ENCODE measurements at places on chromosomes 5 and 9.

DNA sequence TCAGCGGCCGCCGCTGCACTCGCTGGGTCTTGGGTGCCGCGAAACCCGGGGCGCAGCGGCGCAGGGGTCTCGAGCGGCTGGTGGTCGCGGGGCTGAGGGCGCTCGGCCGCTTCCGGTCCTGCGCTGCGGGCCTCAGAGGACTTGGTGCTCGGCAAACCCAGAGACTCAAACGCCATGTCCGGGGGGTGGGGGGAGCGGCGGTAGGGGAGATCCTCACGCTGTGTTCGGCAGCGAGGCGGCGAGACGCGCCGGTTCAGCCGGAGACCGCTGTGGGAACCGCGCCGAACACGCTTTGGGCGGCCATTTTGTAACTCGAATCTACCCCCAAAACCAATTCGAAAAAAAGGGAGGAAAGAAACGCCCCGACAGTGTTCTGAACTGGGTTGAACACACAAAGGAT is 317.5 kb upstream of the CDH18 start:
- no peak for DNase-seq

DNA sequence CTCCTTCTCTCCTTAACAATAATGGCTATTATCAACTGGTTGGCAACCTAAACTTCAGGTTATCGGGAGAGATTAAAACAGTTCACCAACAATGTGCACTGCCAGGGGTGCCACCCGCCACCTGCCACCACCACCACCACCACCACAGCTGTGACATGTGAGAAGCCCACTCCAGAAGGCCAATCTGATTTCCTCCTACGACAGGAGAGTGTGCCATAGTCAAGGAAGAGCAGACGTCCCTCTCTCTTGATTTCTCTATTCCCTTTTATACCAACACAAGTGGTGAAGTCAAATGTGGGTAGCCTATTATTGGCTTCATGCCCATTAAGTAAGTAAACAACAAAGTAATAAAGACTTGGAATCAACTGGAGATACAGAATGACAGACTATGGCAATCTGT is 22.4 kb downstream of the GNAQ start:
- no peak for DNase-seq

DNA sequence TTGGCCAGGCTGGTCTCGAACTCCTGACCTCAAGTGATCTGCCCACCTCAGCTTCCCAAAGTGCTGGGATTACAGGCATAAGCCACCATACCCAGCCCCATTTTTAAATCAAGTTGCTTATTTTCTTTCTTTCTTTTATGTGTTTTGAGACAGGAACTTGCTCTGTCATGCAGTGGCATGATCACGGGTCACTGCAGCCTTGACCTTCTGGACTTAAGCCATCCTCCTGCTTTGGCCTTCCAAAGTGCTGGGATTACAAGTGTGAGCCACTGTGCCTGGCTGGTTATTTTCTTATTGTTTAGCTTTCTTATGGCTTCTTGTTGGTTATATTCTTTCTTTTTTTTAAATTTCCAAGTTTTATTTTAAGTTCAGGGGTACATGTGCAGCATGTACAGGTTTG is 79.7 kb upstream of the C5orf63 start:
- DNase-seq, result no peak

DNA sequence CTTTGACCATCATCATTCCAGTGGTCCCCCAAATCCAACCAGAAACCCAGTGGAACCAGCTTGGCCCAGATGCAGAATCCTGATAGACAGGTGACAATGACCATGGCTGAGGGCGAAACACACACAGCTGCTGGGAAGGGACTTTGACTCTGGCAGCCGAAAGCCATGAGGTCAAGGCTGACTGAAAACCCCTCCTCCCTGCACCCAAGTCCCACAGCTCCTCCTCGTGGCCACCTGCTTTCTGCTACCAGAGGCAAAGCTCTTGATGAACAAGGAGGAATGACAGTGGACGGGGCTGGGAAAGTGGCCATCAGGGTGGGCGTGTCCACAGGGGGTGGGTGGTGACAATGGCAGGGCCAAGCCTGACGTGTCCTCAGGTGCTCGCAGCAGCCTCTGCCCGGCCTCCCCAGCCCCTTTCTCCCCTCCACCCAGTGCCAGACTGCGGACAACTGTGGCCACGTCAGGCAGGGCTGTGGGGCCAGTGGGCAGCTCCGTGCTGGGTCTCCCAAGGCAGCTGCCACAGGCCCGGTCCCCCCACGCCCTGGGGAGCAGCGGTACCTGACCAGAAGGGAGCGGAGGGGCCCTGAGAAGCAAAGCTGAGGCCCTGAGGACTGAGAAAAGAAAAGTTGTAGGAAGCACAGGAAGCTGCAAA is 30.8 kb upstream of the SARDH start:
- DNase-seq, result no peak

DNA sequence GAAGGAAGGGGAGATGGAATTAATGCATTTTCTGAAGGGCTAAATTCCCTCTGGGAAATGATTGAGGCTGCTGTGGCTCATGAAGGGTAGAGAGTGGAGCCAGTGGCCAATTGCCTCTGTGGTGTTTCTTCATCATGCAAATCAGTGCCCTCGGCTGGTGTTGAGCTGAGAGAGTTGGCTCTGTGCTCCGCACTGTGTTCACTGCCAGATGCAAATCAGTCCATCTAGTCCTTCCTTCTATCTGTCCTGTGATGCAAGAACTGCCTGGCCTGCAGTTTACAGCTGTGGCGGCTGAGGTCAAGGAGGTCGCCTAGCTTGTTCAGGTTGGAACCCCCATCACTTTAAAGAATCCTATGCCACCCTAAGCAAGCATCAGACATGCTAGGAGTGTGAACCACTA is 6.0 kb downstream of the TMEM171 start:
- no peak for DNase-seq

DNA sequence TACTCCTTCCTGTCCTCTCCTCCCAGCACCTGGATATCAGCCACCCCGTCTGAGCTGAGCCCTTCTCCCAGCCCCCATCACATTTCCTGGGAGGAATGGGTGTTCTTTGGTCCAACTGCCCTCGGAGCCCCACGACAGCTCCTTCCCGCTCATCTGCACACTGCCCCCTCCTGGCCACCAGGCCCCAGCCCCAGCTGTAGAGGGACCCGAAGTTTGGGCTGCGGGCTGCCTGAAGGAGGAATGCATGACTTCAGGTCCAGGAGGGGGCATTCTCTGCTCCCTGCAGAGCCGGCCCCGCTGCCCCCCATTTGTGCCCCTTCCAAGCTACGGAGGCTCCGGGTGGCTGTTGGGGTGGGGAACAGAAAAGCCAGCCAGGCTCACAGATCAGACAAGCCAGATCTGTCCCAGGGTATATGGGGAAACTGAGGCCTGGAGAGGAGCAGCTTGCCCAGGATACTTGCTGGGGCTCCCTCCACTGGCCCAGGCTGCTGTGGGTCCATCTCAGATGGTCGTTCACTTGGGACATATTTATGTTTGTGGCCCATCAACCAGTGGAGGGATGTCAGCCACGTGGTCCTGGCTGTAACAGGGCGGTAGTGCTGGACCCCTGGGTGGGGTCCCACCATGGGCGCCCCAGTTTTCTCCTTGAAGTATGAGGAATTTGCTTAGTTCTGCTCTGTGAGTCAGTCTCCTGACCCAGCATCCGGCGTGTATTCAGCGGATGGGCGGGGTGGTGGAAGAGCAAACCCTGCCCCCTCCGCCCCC is 33.1 kb downstream of the DAB2IP start:
- DNase-seq, result peak; percentile 20

- DNase-seq, result peak; percentile 2
Measured at GRCh38 chr5:174735498-174736330, 11.3 kb downstream of the MSX2 start.

- no peak for DNase-seq
Measured at GRCh38 chr9:108271646-108272348, 584.0 kb downstream of the ACTL7B start.

GRCh38 chr5:17890501-17890900 is 256.2 kb downstream of the TAF11L14 start:
- DNase-seq, result no peak

- DNase-seq, result no peak
Measured at GRCh38 chr5:29218138-29218537, 1975.3 kb upstream of the CDH6 start.

All from activated CD4-positive, alpha-beta T cell treated with anti-CD3 and anti-CD28 coated beads, Interleukin-2, amount 50 U/mL, for 16 hours (primary cell).